Mesangial cell (primary cell): ENCODE measurements at places on chromosomes 1 and 21. TPM values are rescaled to one million over a fixed set of nuclear protein-coding genes. Genes with fewer than 3 reads are reported as not detected.

MAP10 gene
- total RNA-seq = 2.3 and 2.6 TPM in 2 replicates

AIM2 gene
- total RNA-seq = not detected in 2 replicates

CD1B gene
- not detected in 2 replicates for total RNA-seq

SLC35F3 gene
- 0.63 and 1.1 TPM in 2 replicates for total RNA-seq

CD53 gene
- total RNA-seq = not detected in 2 replicates

ABCA4 gene
- total RNA-seq = under 0.01 and 0.89 TPM in 2 replicates

TTC39A gene
- 1.3 and 20.8 TPM in 2 replicates for total RNA-seq

ETNK2 gene
- total RNA-seq = 9.8 and 19.3 TPM in 2 replicates

ADAMTS4 gene
- total RNA-seq = 0.25 and 0.49 TPM in 2 replicates

LHX8 gene
- total RNA-seq = not detected in 2 replicates

DHRS3 gene
- 61.3 and 430 TPM in 2 replicates for total RNA-seq

HAPLN2 gene
- total RNA-seq = 0.25 TPM in 1 of 2 replicates, not detected in the other

DPH5 gene
- 21.7 and 24.8 TPM in 2 replicates for total RNA-seq

AIRE gene
- total RNA-seq = 0.13 TPM in 1 of 2 replicates, not detected in the other
